ENCODE measurements at places on chromosomes 7 and 10.

DNA sequence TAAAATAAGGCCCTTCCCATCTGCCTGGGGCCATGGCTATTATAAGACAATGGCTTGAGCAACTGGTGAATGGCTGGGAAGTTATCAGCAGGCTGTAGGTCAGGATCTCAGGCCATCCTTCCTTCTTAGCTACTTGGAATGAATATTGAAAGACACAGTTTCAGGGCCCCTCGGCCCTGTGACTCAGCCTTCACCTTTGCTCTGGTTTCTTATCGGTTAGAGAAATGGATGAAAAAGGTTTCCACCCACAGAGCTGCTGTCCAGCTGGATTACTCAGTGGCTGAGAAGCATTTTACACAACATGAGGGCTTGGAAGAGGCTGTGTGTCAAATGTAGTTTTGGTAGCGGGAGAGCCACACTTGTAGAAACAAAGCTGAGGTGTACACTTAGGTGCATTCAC lies 9.4 kb downstream of the ACSL5 start:
- DNase-seq = no peak

- peak; percentile 30 for DNase-seq
These were observed 5.8 kb upstream of the GGCT start for GRCh38 chr7:30510124-30511075.

DNA sequence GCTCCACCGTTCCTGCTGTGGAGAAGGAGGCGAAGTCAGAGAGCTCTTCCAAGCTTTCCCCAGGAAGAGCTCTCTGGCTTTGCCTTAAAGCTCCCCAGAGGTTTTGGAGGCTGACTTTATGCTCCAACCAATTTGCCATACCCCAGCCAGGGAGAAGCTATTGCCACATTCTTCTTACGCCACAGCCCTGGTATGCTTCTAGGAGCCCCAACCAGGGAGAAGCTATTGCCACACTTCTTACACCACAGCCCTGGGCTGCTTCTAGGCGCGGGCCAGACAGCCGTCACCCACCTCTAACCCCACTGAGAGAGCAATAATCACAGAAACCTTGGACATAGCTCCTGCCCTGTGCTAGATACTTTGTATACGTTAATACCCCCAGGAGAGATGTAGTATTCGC lies 951 bp downstream of the ELOVL3 start:
- DNase-seq = no peak

DNA sequence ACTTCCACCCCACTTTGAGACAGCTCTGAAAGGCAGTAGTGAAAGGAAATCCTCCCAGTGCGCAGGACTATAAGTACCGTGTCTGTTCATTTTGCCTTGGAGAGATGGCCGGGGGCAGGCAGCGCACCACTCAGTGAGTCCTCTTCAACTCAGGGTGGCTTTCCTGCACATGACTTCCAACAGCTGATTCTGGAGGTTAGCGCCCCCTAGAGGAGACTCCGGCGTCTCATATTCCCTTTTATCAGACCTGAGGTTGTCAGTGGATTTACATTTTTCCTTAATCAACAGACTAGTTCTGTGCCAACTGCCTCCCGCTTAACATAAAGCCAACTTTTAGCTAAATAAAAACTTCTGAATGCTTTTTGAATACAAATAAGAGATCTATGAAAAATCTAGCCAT lies 101.0 kb downstream of the HERPUD2 start:
- no peak for DNase-seq

GRCh38 chr10:13943735-13944398 lies 357.1 kb downstream of the PRPF18 start:
- DNase-seq = no peak

DNA sequence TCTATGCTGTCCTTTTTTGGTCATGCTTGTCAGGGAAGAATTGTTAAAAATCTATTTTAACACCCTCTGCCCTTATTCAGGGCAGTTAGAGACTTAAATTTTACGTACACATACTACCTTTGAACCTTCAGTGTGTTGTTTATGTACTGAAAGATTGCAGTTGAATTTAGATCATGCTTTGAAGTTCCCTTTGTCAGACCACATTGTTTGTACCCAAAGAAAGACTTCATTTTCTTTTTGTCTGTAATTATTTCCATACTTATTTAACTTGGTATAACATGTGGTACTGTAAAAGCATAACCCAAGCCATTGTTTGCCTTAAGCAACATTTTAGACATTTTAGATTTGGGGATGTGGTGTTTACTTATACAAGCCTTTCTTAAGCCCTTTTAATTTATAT lies 96.1 kb downstream of the MMRN2 start:
- DNase-seq = no peak

DNA sequence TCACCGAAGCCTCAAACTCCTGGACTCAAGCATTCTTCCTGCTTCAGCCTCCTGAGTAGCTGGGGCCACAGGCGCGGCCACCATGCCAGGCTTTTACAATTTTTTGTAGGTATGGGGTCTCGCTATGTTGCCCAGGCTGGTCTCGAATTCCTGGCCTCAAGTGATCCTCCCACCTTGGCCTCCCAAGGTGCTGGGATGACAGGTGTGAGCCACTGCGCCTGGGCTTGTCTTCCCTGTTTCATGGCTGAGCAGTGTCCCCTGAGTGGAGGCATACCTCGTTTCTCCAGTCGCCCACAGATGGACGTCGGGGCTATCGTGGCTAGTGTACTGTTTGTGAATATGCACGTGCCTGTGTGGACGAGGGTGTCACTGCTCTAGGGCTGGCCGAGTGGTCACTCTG lies 11.3 kb downstream of the INPP5A start:
- DNase-seq = no peak

GRCh38 chr10:113175756-113176651 lies 226.0 kb downstream of the TCF7L2 start:
- DNase-seq = no peak

- no peak for DNase-seq
These were observed 11.7 kb upstream of the ARPC1B start for GRCh38 chr7:99362801-99363200.

DNA sequence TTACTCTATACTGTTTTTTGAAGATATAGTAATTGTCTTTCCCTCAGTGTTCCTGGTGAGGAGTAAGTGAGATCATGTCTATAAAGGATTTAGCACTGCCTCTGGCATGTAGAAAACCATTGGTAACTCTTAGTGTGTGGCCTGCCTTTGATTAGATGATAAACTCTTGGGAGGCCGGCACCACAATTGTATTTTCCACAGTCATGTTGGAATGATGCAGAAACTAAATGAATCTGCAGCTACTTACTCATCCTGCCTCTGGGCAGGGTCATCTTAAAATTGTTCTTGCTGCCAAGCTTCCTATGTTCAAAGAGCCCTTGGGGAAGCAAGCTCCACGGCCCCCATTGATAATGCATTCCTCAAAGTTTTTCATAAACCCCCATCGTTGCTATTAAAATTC lies 204.6 kb downstream of the ANKRD7 start:
- no peak for DNase-seq

- no peak for DNase-seq
These were observed 45.3 kb downstream of the TSPAN15 start for GRCh38 chr10:69496352-69497230.

- no peak for DNase-seq
These were observed 85.9 kb downstream of the TRIL start for GRCh38 chr7:28872226-28872625.

- no peak for DNase-seq
These were observed 47.8 kb upstream of the TMEM213 start for GRCh38 chr7:138749960-138750359.

- no peak for DNase-seq
These were observed 6.4 kb downstream of the SFTPD start for GRCh38 chr10:79942261-79943185.

GRCh38 chr10:24039897-24040296 lies 169.0 kb upstream of the KIAA1217 start:
- no peak for DNase-seq

DNA sequence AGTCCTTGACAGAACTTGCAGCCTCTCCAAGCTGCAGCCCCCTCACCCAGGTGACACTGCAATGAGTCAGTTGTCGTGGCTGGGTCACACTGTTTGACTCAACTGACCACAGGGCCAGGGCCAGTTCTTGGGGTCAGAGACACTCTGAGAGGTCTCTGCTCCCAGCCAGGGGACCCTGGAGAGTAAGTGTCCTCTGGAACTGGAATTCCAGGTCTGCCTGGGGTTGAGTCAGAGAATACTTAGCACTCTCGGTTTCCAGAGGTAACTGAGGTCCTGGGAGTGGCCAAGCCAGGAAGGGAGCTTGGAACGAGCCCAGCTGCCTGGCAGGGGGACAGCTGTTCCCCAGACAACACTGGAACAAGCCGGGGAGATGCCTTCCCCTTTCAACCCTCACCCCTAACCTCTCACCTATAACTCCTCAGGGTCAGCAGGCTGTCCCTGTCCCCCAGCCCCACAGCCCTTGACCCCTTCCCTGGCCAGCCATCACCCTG lies 2.2 kb upstream of the MYL10 start:
- no peak for DNase-seq

DNA sequence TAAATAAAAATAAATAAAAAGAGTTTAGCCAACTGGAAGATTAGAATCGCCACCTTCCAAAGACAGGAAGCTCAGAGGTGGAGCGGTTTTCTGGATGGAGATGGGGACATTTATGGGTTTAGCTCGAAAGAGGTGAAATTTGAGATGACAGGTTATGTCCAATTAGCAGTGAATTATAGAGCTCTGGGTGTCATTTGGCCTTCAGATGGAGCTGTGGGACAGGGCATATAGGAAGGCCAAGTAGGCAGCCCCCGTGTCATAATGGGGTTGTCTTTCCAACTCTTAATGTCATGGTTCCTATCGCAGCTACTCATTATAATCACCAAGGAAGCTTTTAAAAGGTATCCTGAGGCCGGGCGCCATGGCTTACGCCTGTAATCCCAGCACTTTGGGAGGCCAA lies 21.0 kb upstream of the EEPD1 start:
- no peak for DNase-seq

GRCh38 chr7:82690929-82691328 lies 247.4 kb upstream of the CACNA2D1 start:
- no peak for DNase-seq

GRCh38 chr7:52944921-52945320 lies 90.5 kb upstream of the POM121L12 start:
- DNase-seq = no peak

DNA sequence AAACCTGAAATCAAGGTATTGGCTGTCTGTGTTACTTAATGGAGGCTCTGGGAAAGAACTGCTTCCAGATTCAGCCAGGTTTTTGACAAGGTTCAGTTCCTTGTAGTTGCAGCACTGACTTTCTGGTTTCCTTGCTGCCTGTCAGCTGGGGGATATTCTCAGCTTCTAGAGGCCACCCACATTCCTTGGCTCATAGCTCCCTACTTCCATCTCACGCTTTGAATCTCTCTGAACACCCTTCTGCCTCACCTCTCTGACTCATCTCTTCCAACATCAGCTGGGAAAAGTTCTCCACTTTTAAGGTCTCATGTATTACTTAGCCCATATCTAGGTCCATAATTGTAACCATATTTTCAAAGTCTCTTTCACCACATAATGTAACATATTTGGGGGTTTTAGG lies 22.9 kb upstream of the GPR22 start:
- no peak for DNase-seq

DNA sequence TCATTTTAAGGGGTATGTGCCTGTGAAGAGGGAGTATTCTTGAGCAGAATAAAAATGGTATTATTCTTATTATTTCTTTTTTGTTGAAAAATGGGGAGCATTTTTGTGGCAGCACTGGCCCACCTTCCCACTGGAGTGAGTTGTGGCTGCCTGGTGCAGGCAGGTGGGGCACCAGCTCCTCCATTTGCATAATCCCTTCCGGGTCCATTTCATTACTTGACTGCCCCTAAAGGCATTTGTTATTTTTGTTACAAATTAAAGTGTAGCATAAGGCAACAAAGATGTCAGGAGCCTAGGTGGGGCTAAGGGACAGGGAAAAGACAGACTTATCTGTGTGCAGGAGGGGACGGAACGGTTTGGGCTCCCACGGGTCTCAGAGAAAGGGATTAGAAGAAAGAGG lies 26.8 kb downstream of the GOLGA7B start:
- DNase-seq = no peak

DNA sequence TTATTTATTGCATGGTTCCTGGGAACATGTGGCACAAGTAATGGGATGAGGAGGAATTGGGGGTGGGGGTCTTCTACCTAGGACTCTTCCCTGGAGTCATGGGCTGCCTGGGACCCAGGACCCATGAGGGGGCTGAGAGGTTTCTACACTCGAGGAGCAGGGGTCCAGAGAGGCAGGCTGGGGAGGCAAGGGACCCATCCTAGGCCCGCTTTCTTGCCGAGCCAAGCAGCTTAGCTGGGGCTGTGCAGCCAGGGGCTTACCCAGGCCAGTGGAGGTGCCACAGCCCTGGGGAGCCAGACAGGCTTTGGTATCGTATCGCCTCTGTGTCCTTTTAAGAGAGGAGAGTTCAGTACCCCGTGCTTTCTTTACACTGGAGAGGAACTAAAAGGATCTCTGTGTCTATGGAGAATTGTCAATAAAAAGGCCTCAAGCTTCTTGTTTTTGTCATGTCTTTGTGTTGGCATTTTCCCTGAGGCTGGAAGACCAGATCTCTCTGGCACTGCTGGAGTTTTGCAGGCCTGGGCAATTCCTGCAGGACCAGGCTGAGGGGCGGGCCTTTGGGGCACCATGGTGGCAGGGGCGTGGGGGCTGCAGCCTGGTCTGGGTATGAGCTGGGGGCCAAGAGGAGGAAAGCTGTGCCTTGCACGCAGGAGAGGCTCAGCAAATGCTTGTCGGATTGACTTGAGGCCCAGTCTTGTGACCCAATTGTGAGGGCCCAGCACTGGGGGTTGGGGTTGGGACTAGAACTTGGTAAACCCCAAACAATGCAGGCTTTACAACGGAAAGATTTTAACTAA lies 11.1 kb downstream of the SFRP5 start:
- no peak for DNase-seq

DNA sequence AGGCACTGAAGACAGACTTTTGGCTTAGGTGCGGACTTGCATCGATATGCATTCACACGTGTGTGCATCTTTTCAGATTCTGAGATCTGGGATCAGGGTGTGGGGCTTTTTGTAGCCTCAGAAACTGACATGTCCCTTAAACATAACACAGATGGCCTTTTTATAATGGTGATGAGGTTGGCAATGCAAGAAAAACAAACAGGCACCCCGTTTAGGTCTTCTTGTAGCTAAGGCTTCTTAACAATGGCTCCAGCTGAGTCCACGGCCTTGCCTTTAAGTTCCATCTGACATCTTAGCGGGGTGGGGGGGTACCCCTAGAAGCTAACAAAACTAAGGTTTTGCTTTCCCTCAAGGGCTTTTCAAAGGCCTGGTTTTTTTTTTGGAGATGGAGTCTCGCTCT lies 146.3 kb downstream of the PRPF18 start:
- DNase-seq = no peak
